ENCODE measurements at places on chromosomes 11 and 22. TPM values are rescaled to one million over a fixed set of nuclear protein-coding genes. Genes with fewer than 3 reads are reported as not detected.

DNA sequence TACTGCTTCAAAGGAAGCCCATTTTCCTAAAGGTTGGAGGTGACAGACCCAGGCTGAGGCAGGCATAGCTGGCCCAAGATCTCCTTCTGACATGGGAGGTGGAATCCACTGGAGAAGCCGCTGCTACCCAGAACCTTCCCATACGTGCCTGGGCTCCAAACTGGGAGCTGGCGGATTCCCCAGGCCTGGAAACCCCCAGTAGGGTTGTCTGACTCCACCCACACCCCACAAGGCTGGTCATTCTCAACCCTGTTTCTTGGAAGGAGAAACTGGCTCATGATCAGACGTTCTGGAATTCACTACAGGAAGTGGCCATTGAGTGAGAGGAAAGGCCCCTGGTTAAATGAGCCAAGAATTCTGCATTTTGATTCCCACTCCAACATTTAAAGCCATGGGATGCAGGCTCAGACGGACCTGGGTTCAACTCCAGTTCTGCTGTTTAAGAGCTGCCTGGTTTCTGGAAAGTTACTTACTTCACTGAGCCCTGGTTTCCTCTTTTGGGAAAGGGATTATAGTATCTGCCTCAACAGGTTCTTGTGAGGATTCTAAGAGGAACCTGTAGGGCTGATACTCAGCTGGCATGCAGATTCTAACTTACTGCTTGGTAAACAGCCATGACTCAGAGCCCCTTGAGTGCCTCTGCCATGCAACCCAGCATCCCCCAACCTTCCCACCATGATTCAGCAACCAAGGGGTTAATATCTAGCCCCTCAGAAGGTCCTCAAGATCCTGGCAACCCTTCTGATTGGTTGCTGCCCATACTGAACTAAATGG is 19.4 kb upstream of the TSKU start:
- H3K4me1 ChIP-seq = peaks cover 2% of the 10 kb centered on the region
- H3K27me3 ChIP-seq = no peaks in the 10 kb centered on the region
- H3K36me3 ChIP-seq = no peaks in the 10 kb centered on the region

GRCh38 chr22:39627865-39628562 is 57.5 kb downstream of the CACNA1I start:
- no peak overlapping the region for H3K27ac ChIP-seq
- H3K4me3 ChIP-seq = no peak overlapping the region
- DNase-seq = no peak
- no peaks in the 10 kb centered on the region for H3K36me3 ChIP-seq

Gene C22orf42
- total RNA-seq = not detected

DNA sequence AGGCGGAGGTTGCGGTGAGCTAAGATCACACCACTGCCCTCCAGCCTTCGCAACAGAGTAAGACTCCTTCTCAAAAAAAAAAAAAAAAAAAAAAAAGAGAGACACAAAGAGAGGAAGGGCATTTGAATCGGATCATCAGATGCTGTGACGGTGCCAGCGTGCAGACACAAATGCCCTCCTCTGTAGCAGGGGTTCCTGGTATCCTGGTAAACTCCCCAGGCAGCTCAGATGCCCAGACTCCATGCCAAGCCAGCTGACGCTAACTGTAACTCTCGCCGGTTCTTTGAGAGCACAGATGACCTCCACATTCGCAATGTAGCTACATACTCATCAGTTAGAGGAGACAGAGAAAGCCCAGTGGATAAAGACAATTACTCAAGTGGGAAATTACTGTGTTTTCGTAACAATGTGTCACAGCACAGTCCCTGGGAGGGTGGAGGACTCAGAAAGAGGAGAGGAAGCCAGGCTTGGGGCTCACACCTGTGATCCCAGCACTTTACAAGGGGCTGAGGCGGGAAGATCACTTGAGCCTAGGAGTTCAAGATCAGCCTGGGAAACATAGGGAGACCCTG is 153.1 kb downstream of the BRD1 start:
- no peak for DNase-seq
- H3K27me3 ChIP-seq = peaks cover 16% of the 10 kb centered on the region
- no peak overlapping the region for H3K4me3 ChIP-seq

Gene LGALS1
- 33.6 TPM for total RNA-seq

DNA sequence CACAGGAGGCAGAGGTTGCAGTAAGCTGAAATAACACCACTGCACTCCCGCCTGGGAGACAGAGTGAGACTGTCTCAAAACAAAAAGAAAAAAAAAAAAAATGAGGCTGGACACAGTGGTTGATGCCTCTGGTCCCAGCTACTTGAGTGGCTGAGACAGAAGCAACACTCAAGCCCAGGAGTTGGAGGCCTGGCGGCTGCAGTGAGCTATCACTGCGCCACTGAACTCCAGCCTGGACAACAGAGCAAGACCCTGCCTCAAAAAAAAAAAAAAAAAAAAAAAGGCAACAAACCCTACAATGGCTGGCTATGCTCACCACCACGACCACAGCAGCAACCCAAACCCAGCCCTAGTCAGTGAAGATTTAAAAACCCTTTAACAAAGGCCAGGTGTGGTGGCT is 8.2 kb downstream of the NAP1L4 start:
- no peaks in the 10 kb centered on the region for H3K4me1 ChIP-seq
- H3K27ac ChIP-seq = no peak overlapping the region
- DNase-seq = no peak
- H3K27me3 ChIP-seq = no peaks in the 10 kb centered on the region

DNA sequence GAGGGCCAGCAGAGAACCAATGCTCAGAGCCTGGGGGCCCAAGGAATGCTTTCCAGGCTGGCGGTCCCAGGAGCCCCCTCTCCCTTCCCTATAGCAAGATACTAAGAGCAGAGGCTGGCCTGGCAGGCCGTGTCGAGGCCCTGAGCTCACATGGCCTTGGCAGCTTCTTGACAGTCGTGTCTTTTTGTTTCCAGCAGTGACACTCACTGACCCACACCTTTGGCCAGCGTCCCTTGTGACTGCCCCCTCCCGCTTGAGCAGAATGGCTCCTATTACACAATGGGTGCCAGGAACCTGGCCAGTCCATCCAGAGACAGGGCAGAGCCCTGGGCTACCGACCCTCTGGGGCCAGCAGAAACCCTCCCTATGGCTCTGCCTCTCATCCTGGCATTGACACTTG is 6.4 kb upstream of the CCND1 start:
- H3K27me3 ChIP-seq = peaks cover 3% of the 10 kb centered on the region
- no peak overlapping the region for H3K4me3 ChIP-seq
- DNase-seq = no peak
- H3K4me1 ChIP-seq = no peaks in the 10 kb centered on the region
- no peak overlapping the region for H3K27ac ChIP-seq

Gene FUT4
- total RNA-seq = 5.4 TPM

DNA sequence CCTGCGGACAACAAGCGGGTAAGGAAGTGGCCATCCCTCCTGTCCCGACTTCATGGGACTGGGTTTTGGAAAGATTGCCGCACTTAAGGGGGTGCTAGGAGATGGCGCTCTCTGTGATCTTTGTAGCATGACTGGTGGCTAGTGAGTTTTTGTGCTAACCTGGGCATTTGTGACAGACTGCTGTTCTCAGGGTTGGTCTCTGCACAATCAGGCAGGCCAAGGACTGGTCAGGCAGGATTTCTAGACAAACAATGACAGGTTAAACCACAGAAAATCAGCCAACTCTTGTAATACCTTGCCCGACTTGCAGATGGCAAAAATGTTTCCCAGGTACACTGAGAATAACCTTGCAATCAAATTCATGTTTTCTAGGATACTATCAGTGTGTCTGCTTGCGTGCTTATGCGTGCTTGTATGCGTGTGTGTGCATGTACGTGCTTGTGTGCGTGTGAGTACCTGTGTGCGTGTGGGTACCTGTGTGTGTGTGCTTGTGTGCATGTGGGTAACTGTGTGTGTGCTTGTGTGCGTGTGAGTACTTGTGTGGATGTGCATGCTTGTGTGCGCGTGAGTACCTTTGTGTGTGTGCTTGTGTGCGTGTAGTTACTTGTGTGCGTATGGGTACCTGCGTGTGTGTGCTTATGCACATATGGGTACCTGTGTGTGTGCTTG is 25.6 kb upstream of the SORL1-AS1 start:
- peak overlapping the region; percentile 71 for H3K27ac ChIP-seq
- no peak for DNase-seq
- no peaks in the 10 kb centered on the region for H3K27me3 ChIP-seq
- peak overlapping the region; percentile 28 for H3K4me3 ChIP-seq
- peaks cover 9% of the 10 kb centered on the region for H3K36me3 ChIP-seq

- H3K27ac ChIP-seq = no peak overlapping the region
- H3K27me3 ChIP-seq = no peaks in the 10 kb centered on the region
- no peaks in the 10 kb centered on the region for H3K36me3 ChIP-seq
- peak overlapping the region; percentile 80 for H3K4me3 ChIP-seq
- H3K4me1 ChIP-seq = no peaks in the 10 kb centered on the region
Measured at GRCh38 chr22:44023404-44024287, 456 bp upstream of the PARVB start.

- no peaks in the 10 kb centered on the region for H3K36me3 ChIP-seq
- no peak for DNase-seq
- no peaks in the 10 kb centered on the region for H3K4me1 ChIP-seq
- H3K27ac ChIP-seq = no peak overlapping the region
- H3K4me3 ChIP-seq = no peak overlapping the region
Measured at GRCh38 chr11:126359431-126360048, 4.1 kb downstream of the ST3GAL4 start.

- no peaks in the 10 kb centered on the region for H3K36me3 ChIP-seq
- no peaks in the 10 kb centered on the region for H3K4me1 ChIP-seq
- no peak overlapping the region for H3K27ac ChIP-seq
- no peaks in the 10 kb centered on the region for H3K27me3 ChIP-seq
Measured at GRCh38 chr22:37218771-37219411, 6.6 kb upstream of the SSTR3 start.

DNA sequence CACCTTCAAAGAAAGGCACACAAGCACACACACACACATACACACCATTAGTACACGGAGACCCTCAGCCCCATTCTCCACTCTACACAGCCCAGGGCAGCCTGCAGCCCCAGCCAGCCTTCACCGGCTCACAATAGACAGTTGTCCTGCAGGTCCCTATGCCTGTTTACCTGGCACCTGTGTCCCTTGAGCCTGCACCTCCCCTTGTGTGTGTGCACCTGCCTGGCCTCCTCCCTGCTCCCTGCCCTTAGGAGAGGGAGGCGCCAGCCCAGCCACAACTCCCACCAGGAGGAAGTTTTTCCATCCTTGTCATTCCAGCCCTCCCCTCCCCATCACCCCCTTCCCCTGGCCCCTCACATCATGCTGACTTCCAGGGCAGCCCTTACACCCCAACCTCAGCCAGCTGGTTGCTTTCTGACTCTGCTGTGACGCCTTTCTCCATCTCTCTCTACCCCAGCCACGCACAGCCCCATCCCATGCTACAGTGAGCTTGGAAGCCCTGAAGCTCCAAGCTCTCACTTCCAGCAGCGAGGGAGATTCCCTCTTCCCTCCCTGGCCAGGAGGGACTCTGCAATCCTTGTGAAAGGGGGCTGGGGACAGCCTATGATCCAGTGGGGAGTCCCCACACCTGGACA is 4.4 kb downstream of the AHNAK start:
- H3K4me1 ChIP-seq = no peaks in the 10 kb centered on the region
- H3K27me3 ChIP-seq = peaks cover 34% of the 10 kb centered on the region
- H3K36me3 ChIP-seq = no peaks in the 10 kb centered on the region
- DNase-seq = no peak
- H3K4me3 ChIP-seq = no peak overlapping the region

Gene P2RY6
- total RNA-seq = not detected

DNA sequence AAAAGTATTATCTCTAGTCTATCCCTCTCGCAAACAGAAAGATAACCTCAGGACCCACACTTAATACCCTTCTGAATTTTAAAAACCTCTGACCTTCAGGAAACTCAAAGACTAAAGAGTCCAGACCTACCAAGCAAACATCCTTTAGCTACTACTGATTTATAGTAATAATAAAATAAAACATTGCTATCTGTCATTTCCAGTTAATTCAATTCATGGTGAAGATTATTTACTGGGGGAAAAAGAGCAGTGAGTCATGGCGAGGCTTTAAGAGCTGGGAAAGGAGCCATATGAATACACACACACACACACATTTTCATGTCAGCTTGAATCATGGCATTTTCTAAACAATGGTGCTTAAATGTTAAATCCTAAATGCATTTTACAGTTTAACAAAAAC is 87.1 kb downstream of the FAM76B start:
- no peak overlapping the region for H3K27ac ChIP-seq

GRCh38 chr11:4202749-4203148 is 108.2 kb downstream of the RRM1 start:
- no peaks in the 10 kb centered on the region for H3K36me3 ChIP-seq
- H3K27ac ChIP-seq = no peak overlapping the region
- DNase-seq = no peak
- H3K4me1 ChIP-seq = no peaks in the 10 kb centered on the region
- H3K4me3 ChIP-seq = no peak overlapping the region

DNA sequence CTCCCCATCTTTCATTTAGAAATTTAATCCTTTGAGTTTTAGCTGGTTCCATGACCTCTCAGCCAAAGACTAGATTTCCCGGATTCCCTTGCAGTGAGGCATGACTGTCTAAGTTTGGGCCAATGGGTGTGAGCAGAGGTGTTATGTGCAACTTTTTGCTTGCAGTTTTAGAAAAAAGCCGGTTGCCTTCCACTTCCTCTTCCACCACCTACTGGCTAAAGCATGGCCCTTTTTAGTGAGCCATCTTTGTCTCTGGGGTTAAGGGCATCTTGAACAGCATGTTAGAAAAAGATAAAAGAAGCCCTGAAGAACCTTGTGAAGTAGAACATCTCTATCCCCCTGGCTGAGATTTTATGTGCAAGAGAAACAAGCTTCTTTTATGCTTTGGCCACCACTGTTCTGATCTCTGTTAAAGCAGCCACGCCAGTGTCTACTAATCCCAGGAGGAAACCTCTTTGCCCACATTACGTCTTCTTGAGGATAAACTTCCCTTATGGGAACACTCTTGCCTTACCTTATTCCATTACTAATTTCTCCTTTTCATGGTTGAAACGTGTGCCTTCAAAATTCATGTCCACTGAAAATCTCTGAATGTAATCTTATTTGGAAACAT is 279.9 kb downstream of the TENM4 start:
- H3K4me1 ChIP-seq = no peaks in the 10 kb centered on the region
- 0 out of 2 replicates have a peak, but pooled peaks cover 2% of the 10 kb centered on the region for H3K27me3 ChIP-seq
- no peaks in the 10 kb centered on the region for H3K36me3 ChIP-seq
- H3K27ac ChIP-seq = no peak overlapping the region
- H3K4me3 ChIP-seq = no peak overlapping the region

Gene KDM4E
- total RNA-seq = not detected

Gene APOL6
- total RNA-seq = 0.07 TPM

Gene KCNJ5
- total RNA-seq = 0.11 TPM

- H3K36me3 ChIP-seq = no peaks in the 10 kb centered on the region
- H3K27ac ChIP-seq = no peak overlapping the region
- H3K27me3 ChIP-seq = no peaks in the 10 kb centered on the region
- DNase-seq = no peak
- H3K4me1 ChIP-seq = peaks cover 3% of the 10 kb centered on the region
Measured at GRCh38 chr22:26515931-26516330, 3.7 kb upstream of the TFIP11 start.

- no peaks in the 10 kb centered on the region for H3K27me3 ChIP-seq
- no peak overlapping the region for H3K4me3 ChIP-seq
- H3K4me1 ChIP-seq = no peaks in the 10 kb centered on the region
- no peak for DNase-seq
- H3K27ac ChIP-seq = no peak overlapping the region
Measured at GRCh38 chr11:39724404-39724803, 1735.0 kb downstream of the LRRC4C start.

Gene TREH
- total RNA-seq = not detected

Data from H9 (cell line).